ENCODE measurements at places on chromosomes 3 and 15. TPM values are rescaled to one million over a fixed set of nuclear protein-coding genes. Genes with fewer than 3 reads are reported as not detected.

FOXB1 gene
- polyA plus RNA-seq, result not detected

SPINK8 gene
- polyA plus RNA-seq, result not detected

SLC9C1 gene
- polyA plus RNA-seq, result not detected

KBTBD8 gene
- 4.0 TPM for polyA plus RNA-seq

TERC gene
- polyA plus RNA-seq, result not detected

BBS4 gene
- 10.1 TPM for polyA plus RNA-seq

ESYT3 gene
- 0.63 TPM for polyA plus RNA-seq

MESP2 gene
- 1.8 TPM for polyA plus RNA-seq

HRG gene
- not detected for polyA plus RNA-seq

ATR gene
- 11.9 TPM for polyA plus RNA-seq

ETV5 gene
- polyA plus RNA-seq, result 2.3 TPM

GOLGA8N gene
- 1.8 TPM for polyA plus RNA-seq

ZKSCAN7 gene
- 2.5 TPM for polyA plus RNA-seq

ALDH1L1 gene
- 10.4 TPM for polyA plus RNA-seq

MINAR1 gene
- polyA plus RNA-seq, result 0.16 TPM

PGBD4 gene
- under 0.01 TPM for polyA plus RNA-seq

XCR1 gene
- polyA plus RNA-seq, result not detected

CCK gene
- polyA plus RNA-seq, result 0.20 TPM

SEMA6D gene
- polyA plus RNA-seq, result 10.4 TPM

ZNF620 gene
- polyA plus RNA-seq, result 1.8 TPM

LMAN1L gene
- polyA plus RNA-seq, result not detected

ERICH6 gene
- not detected for polyA plus RNA-seq

HCLS1 gene
- polyA plus RNA-seq, result 13.2 TPM

PDZRN3 gene
- polyA plus RNA-seq, result 9.0 TPM

TBC1D23 gene
- polyA plus RNA-seq, result 28.9 TPM

SCN11A gene
- polyA plus RNA-seq, result under 0.01 TPM

RARB gene
- 2.1 TPM for polyA plus RNA-seq

ST8SIA2 gene
- 0.23 TPM for polyA plus RNA-seq

DNAJC17 gene
- polyA plus RNA-seq, result 46.5 TPM

SEMA4B gene
- 94.5 TPM for polyA plus RNA-seq

ARL14 gene
- polyA plus RNA-seq, result 23.3 TPM

PRR20G gene
- not detected for polyA plus RNA-seq

UBAP1L gene
- polyA plus RNA-seq, result 2.0 TPM

CDCP1 gene
- 9.0 TPM for polyA plus RNA-seq

PARP9 gene
- 26.8 TPM for polyA plus RNA-seq

CGGBP1 gene
- polyA plus RNA-seq, result 37.8 TPM

ADAMTS9 gene
- 15.4 TPM for polyA plus RNA-seq

SCAANT1 gene
- not detected for polyA plus RNA-seq

SLCO2A1 gene
- 22.1 TPM for polyA plus RNA-seq

C3orf33 gene
- polyA plus RNA-seq, result 1.2 TPM

Data from sigmoid colon (tissue), 7 donors.